ENCODE measurements at places on chromosomes 7 and 10.

DNA sequence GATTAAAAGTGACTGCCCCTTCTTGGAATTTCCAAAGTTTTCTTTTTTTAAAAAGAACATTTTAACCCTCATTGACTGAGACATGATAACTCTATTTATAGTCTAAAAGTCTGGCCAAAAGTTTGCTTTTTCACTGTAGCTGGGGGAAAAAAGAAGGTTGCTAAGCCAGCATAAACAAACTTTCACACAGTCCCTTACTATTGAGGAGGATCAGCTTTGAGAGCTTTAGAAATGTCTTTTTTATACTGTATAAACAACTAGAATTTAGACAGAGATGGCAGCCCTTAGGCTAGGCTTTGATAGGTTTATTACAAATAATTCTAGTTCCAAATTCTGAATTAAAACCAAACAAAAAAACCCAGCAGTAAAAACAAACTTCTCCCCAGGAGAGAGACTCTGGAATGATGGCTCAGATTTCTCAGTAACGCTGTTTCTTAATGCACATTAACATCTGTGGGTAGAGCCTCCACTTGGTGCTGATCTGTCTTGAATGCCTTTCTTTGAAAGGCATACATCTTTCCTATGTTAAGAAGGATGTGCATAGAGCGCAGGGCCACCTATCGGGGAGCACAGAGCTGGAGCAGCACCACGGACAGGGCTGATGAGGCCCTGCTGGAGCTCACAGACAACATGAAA, 100.9 kb upstream of the PDLIM1 start:
- no peak for DNase-seq

- DNase-seq: no peak
These were observed 671 bp upstream of the CHST3 start for GRCh38 chr10:71963351-71964097.

GRCh38 chr10:17453373-17454091, 863 bp downstream of the ST8SIA6 start:
- DNase-seq: no peak

GRCh38 chr10:86366033-86366901, at the start of gene GRID1:
GRID1 (minus strand) TSS chr10:86366795.
- DNase-seq: no peak

DNA sequence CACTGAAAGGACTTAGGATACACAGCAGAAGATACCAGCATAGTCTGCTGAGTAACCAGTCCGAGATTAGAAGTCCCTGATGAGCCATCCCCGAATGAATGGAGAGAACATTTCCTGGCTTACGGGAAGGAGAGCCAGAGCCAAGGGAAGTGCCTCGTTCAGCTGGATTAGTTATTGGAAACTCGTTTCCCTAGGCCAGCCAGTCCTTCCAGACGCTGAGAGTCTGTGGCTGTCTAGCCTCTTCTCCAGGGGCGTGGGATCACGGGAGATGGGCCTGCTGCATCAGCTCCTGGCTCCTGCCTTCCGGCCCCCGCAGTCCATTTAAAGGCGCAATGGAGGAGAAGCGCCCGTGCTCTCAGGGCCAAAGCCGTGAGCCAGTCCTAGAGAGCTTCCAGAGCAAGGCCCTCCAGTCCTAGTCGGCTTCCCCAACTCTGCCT, 712.8 kb downstream of the PARD3 start:
- DNase-seq: no peak

DNA sequence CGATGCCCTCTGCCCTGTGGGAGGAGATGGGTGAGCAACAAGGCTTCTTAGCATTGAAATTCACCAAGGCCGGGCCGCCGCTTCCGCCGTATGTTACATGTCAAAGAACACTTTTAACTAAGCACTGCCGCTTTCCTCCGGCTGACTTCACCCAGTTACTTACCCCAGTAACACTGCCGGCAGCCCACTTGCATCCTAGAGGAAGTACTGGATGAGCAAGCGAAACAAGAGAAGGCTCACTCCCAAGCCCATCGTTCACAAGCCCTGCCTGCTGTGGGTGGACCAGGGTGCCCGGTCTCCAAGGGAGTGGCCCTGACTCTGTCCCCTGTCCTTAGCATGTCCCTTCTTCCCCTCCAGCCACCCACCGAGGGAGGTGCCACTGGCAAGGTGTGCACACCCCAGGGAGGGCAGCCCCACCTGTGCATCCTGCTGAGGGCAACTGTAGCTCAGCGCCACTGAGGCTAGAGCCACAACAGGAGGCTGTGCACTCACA, 73.1 kb upstream of the EBF3 start:
- no peak for DNase-seq

GRCh38 chr7:39306016-39306570, 260.1 kb upstream of the YAE1 start:
- DNase-seq: no peak

GRCh38 chr7:729140-730000, 2.3 kb upstream of the PRKAR1B start:
- no peak for DNase-seq

- DNase-seq: peak; percentile 60
These were observed at the start of gene AUTS2 for GRCh38 chr7:69598081-69598486. AUTS2 (plus strand) TSS chr7:69598475; CDS start chr7:69599654, 1,179 bp downstream.

DNA sequence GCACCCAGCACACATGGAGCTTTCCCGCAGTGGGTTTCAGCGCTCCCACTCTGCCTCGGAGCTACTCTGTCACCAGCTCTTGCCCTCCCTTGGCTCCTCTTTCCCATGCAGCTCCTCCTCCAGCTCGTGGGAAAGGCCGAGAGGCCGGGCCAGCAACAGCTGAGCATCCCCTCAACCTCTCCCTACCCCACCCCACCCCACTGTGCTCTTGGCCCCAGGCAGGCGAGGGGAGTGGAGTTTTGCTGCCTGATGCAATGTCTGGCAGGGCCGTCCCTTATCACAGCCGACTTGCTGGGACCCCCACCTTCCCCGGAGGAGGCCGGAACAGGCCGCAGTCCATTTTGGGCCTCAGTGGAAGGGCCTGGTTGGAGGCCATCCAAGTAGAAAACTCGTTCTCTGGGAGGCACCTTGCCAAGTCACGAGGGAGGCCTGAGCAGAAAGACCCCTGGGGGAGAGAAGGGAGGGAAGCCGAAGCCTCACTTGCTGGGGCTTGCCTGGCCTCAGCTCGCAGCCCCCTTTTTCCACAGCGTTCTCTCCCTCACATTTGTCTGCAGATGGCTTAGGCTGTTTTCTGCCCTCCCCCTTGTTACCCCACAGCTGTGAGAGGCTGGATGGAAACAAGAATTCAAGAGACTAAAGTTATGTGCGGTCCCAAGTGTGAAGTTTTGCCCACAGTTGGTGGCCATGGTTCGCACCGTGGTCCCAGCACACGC, 35.3 kb downstream of the CHST3 start:
- no peak for DNase-seq

DNA sequence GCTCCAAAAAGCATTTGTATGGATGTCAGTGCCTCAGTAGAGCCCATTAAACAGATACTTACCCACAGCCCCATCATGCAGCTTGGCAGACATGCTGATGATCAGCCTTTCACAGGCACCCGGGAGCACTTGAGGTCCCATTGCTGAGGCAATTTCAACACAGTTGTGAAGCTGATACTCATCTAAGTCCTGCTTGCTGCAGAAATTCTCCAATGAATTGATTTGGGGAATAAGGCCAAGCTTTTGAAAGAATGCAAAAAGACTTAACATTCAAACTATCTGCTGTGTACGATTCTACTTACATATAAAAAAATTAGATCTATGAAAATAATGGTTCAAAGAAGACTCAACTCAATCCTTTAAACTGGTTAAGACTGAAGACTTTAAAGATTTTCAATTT, 60.5 kb downstream of the LAMB4 start:
- DNase-seq: no peak

DNA sequence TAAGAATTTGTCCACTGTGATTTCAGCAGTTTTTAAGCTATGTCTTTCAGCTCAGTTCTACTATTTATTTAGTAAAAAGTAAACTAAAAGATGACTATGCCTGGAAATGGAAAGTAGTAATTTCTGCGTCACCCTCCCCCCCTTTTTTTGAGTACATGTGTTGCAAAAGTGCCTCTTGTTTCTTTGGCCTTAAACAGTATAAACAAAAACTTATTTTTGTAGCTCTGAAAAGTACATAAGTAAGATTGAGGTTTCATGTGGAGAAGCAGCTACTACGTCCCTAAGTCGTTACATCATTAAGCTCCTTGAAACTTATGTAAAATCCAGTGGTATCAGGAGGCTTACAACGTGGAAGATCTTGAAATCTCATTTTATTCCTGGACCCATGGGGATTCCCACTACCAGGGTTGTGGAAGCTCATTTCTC, 46.3 kb upstream of the HBP1 start:
- DNase-seq: no peak
